ENCODE measurements at places on chromosomes 12 and 14. TPM values are rescaled to one million over a fixed set of nuclear protein-coding genes. Genes with fewer than 3 reads are reported as not detected.

Gene NFATC4
- total RNA-seq: 0.36 TPM

DNA sequence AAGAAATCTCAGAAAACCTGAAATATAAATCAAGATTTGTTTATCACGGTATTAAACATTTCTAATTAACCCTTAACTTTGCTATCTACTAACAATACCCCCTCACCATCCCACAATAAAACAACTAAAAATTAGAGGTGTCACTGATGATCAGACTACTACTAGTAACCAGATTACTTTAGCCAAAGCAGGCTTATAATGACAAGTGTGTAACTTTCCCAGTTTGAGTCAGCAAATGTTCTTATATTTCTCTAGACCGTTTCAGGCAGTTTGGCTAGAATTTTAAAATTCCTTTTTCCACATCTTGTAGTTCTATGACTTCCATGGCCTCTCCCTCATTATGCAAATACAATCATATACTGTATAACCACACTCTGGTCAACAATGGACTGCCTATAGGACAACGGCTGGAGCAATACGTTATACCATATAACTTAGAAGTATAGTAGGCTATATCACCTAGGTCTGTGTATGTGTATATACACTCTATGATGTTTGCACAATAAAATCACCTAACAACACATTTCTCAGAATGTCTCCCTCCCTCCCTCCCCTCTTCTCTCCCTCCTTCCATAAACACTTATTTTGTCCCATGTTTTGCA lies 102.1 kb downstream of the DENND5B start:
- H3K4me3 ChIP-seq: no peak overlapping the region
- DNase-seq: no peak
- H3K27ac ChIP-seq: no peak overlapping the region
- H3K4me1 ChIP-seq: peaks cover 38% of the 10 kb centered on the region
- H3K36me3 ChIP-seq: no peaks in the 10 kb centered on the region
- no peaks in the 10 kb centered on the region for H3K27me3 ChIP-seq

DNA sequence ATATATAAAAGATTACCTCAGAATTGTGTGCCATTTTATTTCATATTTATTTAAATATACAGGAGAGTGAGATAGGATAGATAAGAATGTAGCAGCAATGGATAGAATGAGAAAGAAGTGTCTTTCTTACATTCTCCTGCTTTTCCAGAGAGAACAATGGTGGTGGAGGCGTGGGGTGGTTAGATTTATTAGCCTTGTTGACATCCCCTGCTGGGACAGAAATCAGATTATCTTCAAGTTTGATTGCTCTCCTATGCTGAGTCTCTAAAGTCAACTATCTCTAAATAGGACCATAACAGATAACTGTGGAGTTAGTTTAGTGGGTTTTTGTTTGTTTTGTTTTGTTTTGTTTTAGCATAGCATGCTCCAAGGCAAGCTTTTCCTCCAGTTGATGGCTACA lies 397.6 kb downstream of the LRFN5 start:
- H3K36me3 ChIP-seq: no peaks in the 10 kb centered on the region
- no peak overlapping the region for H3K27ac ChIP-seq
- H3K27me3 ChIP-seq: no peaks in the 10 kb centered on the region

Gene ACRBP
- total RNA-seq: 0.54 TPM

DNA sequence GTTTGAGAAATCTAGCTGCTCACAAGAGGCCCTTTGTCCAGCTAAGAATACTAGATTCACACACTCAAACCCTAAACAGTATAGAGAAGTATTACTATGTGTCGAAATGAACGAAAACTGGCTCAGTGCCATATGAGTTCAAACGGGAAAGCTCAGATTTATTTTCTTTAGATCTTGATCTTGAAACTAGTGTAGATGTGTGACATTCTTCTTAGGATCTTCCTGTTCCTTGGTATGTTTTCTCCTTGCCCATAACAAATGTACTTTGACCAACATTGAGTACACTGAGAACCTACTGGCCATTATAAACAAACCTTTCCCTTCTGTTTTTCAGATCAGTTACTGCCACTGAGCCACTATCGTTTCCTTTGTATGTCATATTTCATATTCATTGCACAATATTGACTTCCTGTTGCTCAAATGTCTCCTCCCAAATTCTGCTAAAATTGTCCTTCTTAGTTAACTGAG lies 21.3 kb downstream of the MYBPC1 start:
- peaks cover 5% of the 10 kb centered on the region for H3K27me3 ChIP-seq
- H3K4me1 ChIP-seq: no peaks in the 10 kb centered on the region
- no peak for DNase-seq
- H3K27ac ChIP-seq: no peak overlapping the region

DNA sequence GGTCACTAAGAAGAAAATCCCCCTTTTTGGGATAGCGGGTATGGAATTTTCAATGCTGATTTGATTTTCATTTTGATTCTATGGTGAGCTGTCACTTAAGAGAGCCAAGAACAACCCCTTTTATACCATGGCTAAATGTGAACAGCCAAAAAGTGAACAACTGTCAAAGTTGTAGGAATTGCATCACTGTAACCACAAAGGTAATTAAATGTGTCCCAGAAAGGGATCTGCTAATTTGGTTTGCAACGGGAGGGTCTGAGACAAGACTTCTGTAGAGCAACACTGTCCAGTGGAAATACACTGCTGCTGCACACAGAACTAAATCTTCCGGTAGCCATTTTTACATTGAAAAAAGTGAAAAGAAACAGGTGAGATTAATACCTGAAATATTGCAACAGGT lies 14.6 kb downstream of the CHST11 start:
- no peaks in the 10 kb centered on the region for H3K27me3 ChIP-seq
- no peak overlapping the region for H3K4me3 ChIP-seq
- H3K27ac ChIP-seq: no peak overlapping the region
- H3K4me1 ChIP-seq: no peaks in the 10 kb centered on the region

GRCh38 chr14:19974844-19975243 lies 547 bp upstream of the OR4K15 start:
- no peak for DNase-seq
- no peaks in the 10 kb centered on the region for H3K4me1 ChIP-seq

- no peak overlapping the region for H3K27ac ChIP-seq
- H3K27me3 ChIP-seq: no peaks in the 10 kb centered on the region
- H3K4me3 ChIP-seq: no peak overlapping the region
- H3K4me1 ChIP-seq: no peaks in the 10 kb centered on the region
Measured at GRCh38 chr14:65817011-65817410, 404.5 kb downstream of the FUT8 start.
